Astrocyte of the spinal cord (primary cell): ENCODE measurements at places on chromosomes 5 and 9.

- DNase-seq, result no peak
Observed at GRCh38 chr9:85064811-85065371, 395.4 kb downstream of the NTRK2 start.

- peak; percentile 99 for DNase-seq
Observed at GRCh38 chr9:114677418-114677817, 4.6 kb downstream of the TEX48 start.

GRCh38 chr9:133979921-133980863 lies 11.9 kb downstream of the VAV2 start:
- DNase-seq, result no peak

DNA sequence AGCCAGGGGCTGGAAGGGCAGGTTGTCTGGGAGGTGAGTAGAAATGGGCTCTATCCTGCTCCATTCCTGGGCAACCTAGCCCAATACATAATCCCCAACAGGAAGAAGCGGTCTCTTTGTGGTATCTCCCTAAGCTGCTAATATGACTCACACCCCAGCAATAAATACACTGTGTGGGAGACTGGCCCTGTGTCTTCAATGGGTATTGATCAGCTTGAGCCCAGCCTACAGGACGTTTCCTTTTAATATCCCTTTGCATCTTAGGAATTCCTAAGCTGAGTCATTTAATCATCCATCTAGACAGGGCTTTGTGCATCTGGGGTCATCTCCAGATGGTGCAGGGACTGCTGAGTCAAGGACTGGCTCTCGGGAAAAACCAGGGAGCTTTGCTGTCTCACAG lies 207.0 kb upstream of the PANK3 start:
- DNase-seq, result no peak

GRCh38 chr5:141560151-141560550 lies 58.6 kb downstream of the DIAPH1 start:
- DNase-seq, result no peak

DNA sequence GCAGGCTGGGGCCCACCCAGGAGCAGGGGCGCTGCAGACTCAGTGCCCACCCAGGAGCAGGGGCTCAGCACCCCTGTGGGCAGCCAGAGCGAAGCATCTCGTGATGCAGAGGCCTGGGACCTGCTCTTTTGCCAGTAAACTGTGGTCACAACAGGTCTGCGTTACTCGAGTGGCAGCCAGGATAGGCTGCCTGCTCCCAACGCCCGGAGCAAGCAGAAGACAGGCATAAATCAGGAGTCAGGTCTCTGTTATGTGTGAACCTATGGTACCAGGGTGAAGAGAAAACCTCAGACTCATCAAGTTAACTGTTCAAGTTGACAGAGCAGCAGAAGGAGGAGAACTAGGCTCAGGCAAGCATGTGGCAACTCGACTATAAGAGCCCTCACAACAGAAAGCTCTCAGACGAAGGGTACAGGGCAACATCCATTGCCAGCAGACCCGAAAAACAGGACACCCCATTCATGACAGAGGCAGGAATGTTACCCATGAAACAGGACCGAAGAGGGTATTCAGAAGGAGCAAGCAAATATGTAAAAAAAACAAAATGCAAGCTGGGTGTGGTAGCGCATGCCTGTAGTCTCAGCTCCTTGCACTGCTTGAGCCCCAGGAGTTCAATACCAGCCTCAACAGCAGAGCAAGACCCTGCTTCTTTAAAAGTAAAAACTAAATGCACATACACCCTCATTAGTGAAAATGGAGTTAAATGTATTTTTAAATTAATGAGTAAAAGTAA lies 71.7 kb downstream of the GOLPH3 start:
- no peak for DNase-seq

GRCh38 chr9:121268851-121269641 lies 1.1 kb downstream of the GSN start:
- DNase-seq, result no peak

DNA sequence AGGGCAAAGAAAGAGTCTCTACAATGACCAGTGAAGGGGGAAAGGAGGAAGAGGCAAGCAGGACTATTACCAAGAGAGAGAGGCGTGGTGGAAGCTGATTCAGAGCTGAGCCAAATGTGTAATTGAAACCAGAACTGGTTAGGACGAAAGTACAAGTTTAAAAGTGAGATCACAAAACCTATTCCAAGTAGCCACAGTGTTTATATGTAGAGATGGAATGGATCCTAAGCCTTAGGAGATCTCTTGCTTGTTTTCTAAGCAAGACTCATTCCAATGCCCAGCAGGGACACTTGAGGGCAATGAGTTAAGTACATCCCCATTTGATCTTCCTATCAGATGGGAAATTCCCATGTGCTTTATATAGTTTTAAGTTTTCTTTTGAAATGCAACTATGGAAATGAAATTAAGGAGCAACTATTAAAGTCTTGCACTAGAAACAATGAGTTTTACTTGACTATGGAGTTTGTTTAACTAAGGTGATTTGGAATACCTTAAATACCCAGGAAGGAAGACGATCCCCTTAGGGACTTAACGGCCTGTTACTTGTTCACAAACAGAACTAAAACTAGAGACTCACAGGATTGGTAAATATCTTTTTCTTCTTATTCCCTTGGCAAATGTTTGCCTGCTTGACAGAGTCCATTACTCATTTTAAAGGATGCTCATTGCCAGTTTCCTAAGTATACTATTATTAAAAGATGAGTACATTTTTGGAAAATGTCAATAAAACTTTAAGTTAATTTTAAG lies 51.1 kb upstream of the SNX2 start:
- DNase-seq, result peak; percentile 85

DNA sequence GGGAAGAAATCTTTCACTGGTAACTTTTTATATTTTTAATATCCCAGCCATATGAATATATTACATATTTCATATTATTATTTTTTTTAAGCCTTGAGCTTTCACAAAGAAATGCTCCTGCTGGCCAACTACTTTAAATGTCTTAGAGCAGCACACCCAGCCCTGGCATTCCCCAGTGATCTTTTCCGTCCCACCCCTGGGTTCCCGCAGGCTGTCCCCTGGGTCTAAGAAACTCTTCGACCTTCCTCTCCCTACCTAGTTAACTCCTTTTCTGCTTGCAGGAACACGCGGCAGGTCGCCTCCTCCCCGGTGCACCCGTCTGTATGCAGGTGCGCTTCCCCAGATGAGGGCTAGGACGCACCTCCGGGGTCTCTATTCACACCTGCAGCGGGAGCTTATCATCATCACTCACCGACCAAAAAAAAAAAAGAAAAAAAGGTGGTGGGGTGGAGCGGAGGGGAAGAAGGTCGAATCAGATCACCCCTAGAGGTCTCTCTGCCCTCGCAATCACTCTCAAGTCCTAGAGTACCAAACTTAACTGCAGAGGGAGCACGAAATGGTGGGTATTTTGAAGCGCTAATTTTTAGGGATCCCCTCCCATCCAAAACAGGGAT lies 696 bp downstream of the ZFP62 start:
- DNase-seq, result peak; percentile 18

GRCh38 chr9:113542006-113542405 lies 78.5 kb downstream of the RGS3 start:
- DNase-seq, result no peak

DNA sequence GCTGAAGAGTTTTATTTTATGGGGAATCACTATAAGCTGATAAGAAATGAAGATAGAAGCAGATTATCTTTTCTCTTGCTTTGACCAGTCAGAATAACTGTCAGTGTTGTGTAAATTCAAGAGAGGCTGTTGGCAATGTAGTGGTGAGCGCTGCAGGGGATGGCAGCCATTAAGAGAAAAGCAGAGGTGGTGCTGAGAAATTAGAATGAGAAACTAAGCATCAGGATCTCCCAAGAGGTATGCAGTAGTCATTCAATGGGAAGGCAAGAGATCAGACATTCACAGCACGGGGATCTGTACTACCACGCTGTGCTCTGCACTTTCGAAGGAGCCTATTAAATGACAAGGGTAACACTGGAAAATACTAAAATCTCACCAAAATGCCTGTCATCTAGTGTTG lies 768.5 kb upstream of the ACO1 start:
- DNase-seq, result no peak

DNA sequence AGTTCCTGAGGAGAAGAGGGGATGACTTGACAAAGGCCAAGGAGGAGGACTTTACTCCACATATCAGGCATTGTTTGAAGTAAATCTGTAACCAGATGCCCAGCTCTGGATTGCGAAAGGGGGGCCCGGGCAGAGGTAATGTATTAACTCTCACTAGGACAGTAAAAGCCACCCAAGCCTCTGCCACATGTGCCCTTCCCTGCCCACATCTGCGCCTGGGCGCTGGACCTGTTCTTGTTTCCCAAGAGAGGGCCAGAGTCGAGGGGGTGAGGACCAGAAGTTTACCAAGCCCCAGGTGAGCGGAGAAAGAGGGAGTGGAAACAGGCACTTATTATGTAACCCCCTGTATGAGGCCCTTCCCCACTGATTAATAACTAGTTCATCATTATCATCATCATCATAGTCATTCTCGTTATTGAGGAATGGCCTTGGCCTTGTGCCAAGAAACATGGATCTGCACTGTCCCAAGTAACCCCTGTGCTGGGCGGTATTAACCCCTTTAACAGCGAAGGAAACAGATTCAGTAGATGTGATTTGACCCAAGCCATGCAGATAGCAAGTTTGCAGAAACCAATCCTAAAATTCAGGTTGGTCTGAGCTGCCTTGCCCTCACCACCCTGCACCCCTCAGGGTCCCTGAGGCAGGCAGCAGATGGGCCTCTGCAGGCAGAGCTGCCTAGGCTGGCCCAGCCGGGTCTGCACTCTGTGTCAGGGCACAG lies at the start of gene SLC23A1:
SLC23A1 (minus strand) TSS at position 23 of the 718 bp plus-strand sequence. CDS start 44 bp downstream, outside the sequence.
- no peak for DNase-seq

GRCh38 chr5:104800440-104801048 lies 1238.0 kb upstream of the NUDT12 start:
- no peak for DNase-seq

- DNase-seq, result no peak
Observed at GRCh38 chr9:108852079-108852478, 3.7 kb downstream of the ACTL7B start.

DNA sequence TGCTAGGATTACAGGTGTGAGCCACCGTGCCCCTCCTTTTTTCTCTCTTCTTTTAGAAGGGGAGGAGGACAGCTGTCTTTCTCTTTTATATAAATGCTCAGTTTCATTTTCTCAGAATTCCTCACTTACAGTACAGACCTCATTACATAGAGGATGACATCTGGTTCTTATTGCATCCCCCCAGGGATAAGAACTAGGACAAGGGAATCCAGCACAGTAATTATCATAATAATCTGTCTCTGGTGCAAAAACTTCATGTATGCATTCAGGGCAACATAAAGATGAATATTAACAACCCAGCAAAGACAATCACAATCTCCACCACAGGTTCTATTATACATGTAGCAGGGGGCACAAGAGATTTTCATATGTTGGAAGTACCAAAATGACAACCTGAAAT lies 5.1 kb downstream of the SPZ1 start:
- no peak for DNase-seq

DNA sequence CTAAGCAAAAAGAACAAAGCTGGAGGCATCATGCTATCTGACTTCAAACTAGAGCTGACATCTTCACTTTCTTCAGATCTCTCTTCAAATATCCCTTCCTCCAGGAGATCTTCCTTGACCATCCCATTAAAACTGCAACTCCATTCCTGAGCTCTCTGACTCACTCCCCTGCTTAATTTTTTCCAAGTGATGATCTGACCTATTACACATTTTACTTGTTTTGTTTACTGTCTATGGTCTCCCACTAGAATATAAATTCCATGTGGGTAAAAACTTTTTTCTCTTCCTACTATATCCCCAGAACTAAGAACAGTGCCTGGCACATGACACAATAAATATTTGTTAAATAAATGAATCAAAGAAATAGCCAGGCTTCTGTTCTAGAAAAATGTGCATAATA lies 87.5 kb downstream of the SLIT3 start:
- no peak for DNase-seq

DNA sequence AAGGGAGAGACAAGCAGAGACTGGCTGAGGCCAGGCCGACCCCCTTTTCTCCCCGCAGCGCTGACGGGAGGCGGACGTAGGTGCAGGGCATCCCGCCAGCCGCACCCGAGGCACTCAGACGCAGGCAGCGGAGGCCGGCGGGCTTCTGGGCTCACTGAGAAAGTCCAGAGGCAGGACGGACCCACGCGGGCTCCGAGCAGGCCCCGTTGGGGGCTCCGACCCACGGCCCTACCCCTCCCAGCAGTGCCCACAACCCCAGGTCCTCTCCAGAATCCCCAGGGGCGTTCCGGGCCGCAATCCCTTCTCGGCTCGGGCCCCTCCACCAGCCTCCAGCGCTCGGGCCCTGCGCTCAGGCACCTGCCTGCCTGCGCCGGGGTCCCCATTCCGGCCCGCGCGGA lies 543 bp downstream of the MTMR12 start:
- peak; percentile 72 for DNase-seq

GRCh38 chr5:115070737-115071136 lies 99.0 kb downstream of the TRIM36 start:
- DNase-seq, result no peak

GRCh38 chr9:113221800-113222481 lies 597 bp downstream of the SLC31A1 start:
- DNase-seq, result no peak

- peak; percentile 87 for DNase-seq
Observed at GRCh38 chr5:159184858-159185381, 24.4 kb downstream of the RNF145 start.

- peak; percentile 78 for DNase-seq
Observed at GRCh38 chr5:54217826-54218503, 92.4 kb downstream of the ARL15 start.

GRCh38 chr9:89592963-89593726 lies 11.7 kb upstream of the GADD45G start:
- DNase-seq, result peak; percentile 38

- DNase-seq, result peak; percentile 89
Observed at GRCh38 chr9:134413890-134414623, 87.8 kb downstream of the RXRA start.

DNA sequence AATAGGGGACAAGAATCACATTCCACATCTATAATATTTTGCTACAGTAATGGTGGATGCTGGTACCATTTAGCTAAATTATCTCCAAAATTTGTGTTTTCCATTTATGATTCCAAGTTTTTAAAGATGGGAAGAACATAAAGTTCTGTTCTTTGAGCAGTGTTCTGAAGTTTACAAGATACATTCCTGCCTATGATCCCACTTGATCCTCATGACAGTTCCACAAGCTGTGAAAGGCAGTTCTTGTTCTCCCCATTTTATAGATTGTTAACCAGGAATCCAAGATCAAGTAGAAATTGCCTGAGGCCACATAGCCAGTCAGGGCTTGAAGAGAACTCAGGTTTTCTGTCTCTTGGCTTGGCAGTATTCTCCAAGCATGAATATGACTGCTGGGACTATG lies 257.3 kb downstream of the NR3C1 start:
- no peak for DNase-seq

GRCh38 chr5:144125163-144125726 lies 45.2 kb downstream of the YIPF5 start:
- DNase-seq, result no peak

GRCh38 chr9:71518045-71518827 lies 250.1 kb downstream of the CEMIP2 start:
- no peak for DNase-seq

DNA sequence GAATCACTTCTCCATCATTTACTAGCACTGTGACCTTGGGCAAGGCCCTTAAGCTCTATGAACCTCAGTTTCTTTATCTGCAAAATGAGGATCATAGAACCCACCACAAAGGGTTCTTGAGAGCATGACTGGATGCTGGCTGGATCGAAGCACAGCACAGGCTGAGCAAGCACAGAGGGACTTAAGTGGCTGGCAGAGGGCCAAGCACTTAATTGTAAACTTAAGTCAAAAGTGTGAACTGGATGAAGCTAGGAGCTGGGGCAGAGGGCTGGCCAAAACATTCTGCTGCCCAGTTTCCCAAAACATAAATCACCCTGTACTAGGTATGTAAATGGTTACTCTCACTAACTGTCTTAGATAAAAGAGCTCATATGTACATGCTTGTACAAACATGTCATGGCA lies 112.3 kb upstream of the WWC1 start:
- no peak for DNase-seq
